ENCODE measurements at places on chromosomes 4 and X. TPM values are rescaled to one million over a fixed set of nuclear protein-coding genes. Genes with fewer than 3 reads are reported as not detected.

STK26 gene
- 41.1 TPM for total RNA-seq

SPANXN4 gene
- not detected for total RNA-seq

GRCh38 chr4:174119830-174120229, 163.6 kb downstream of the FBXO8 start:
- H3K36me3 ChIP-seq, result no peaks in the 10 kb centered on the region
- no peak overlapping the region for H3K4me3 ChIP-seq
- H3K27ac ChIP-seq, result no peak overlapping the region
- H3K4me1 ChIP-seq, result no peaks in the 10 kb centered on the region
- no peak for DNase-seq
- no peaks in the 10 kb centered on the region for H3K27me3 ChIP-seq

DNA sequence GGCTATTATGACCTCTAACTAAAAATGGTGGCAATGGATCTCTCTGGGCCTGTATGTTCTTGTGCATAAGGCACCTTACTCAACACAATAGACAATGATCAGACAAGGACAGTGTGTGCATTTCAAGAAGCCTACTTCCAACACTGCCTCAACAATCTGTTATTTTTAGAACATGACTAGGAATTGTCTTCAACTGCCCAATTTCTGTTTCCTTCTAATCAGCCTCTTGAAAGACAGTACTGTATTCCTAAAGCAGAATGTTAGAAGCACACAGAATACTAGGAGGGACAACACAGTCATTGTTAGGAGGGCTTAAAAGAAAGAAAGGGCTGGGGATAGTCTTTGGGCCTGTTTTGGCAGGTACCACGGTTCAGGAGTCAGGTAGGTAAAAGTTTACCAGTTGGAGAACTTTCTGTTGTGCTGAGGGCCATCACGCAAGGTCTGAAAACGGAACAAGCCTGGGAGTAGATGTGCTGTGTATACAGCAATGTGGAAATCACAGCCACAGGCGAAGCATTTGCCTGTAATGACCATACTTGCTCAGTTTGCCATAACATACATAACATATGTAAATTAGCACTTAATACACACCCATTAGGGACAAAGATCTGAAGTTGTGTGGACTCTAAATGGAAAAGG, 100.8 kb upstream of the ATXN3L start:
- no peaks in the 10 kb centered on the region for H3K36me3 ChIP-seq
- H3K27ac ChIP-seq, result no peak overlapping the region
- DNase-seq, result no peak
- no peak overlapping the region for H3K4me3 ChIP-seq

DNA sequence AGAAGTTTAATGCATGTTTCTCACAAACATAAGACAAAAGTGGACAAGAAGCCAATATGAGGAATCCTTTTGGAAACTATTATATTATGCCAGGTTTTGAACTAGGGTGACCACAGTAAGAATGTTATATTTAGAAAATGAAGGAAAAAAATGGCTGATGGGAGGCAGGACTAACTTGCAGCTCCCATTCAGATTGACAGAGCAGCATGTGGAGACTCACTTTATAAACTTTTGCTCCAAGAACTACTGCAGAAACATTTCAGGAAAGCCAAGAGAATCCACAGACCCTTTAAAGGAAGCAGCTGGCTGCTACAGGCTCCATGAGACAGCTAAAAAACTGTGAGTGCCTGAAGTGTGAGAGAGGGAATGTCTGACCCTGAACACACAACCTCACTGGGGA, 738.6 kb upstream of the GRIA3 start:
- no peak overlapping the region for H3K4me3 ChIP-seq
- DNase-seq, result no peak
- no peaks in the 10 kb centered on the region for H3K36me3 ChIP-seq
- H3K27me3 ChIP-seq, result no peaks in the 10 kb centered on the region
- no peaks in the 10 kb centered on the region for H3K4me1 ChIP-seq

DNA sequence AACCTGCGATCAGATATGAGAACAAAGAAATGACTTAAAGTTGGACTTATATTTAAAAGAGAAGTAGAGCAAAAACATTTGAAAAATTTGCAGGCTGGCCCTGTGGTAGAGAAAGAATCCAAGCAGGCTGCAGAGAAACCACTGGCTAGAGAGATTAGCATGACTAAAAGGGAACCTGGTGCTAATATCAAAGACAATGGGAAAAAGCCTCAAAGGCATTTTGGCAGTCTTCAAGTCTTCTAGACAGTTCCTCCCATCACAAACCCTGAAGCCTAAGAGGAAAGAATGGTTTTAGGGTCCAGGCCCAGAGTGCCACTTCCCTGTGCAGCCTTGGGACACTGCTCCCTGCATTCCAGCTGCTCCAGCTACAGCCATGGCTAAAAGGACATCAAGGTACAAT, 33.4 kb downstream of the KCTD8 start:
- H3K27me3 ChIP-seq, result no peaks in the 10 kb centered on the region
- H3K4me3 ChIP-seq, result no peak overlapping the region
- no peaks in the 10 kb centered on the region for H3K4me1 ChIP-seq

- H3K4me1 ChIP-seq, result peaks cover 9% of the 10 kb centered on the region
- H3K27ac ChIP-seq, result no peak overlapping the region
- H3K4me3 ChIP-seq, result no peak overlapping the region
- no peaks in the 10 kb centered on the region for H3K27me3 ChIP-seq
Observed at GRCh38 chrX:115297189-115297588, 7.7 kb downstream of the LUZP4 start.

DRD5 gene
- not detected for total RNA-seq

RHOH gene
- total RNA-seq, result not detected

Data from PC-9 (cell line).